ENCODE measurements at places on chromosomes 3 and 15.

DNA sequence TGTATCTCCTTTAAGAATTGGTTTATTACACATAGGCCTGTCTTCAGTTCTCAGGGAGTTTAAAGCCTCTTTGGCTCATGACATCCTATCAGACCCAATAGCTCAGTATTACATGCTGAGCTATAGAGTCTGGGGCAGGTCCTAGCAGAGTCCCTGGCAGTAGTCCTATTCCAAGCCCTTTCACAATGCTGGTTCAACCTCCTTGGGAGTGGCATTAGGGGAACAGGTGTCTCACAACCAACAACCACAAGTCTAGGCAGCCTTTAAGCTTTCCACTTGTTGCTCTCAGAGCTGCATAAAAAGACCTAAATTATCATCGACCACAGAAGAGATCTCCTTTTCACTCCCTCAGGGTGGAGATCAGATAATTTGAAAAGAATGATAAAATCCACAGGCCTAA is 22.8 kb upstream of the C2CD4B start:
- no peak for DNase-seq

DNA sequence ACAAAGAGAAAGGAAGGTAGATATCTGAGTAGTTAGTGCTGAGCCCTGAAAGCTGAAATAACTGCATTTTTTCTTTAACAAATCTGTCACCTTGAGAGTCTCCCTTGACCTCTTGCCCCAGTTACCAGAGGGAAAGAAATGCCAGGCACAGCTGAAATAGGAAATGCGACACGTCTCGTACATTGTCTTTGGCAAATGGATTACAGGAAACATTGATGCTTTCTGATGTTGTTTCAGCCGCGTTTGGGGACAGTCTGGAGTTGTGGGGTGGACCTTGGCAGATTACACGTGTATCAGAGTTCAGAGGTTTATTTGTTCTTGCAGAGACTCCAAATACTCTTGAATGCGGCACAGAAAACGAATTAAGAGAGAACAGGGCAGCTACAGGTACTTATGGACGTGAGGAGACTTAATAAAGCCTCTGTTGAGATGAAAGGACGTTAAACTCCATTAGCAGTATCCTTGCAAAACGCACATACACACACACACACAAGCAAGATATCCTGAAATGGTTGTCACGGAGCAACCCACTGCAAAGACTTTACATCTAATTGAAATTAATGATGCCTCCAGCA is 272.8 kb upstream of the RORA start:
- no peak for DNase-seq

- DNase-seq = no peak
Observed at GRCh38 chr3:122977746-122978466, 49.7 kb downstream of the SEMA5B start.

DNA sequence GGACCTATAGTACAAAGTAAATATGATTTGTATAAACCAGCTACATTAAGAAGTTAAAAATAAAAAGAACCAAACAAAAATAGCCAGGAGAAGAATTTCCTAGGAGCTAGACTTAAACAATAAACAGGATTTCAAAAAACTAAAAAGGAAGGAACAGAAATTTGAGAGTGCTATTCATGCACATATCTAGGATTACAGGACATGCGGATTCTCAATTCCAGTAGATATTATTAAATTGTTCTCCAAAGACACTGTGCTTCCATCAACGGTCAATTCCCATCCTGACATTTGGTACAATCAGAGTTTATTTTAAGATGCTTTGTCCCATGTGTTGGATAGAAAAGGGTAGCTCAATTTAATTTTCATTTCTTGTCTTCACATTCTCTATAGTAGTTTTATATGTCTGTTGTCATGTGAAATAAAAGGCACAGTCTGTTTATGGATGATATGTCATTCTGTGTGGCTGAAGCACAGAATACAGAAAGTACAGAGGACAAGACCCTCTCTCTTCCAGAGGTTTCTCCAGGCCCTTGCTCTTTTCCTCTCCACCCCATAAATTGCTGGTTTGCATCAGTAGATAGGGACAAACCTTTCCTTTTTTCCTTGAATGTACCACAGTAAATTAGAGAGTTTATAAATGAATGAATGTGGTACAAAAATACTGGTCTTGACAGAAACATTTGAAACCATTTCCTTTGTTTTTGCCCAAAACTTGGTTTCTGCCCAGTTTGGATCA is 3.5 kb downstream of the PLOD2 start:
- DNase-seq = no peak

- no peak for DNase-seq
Observed at GRCh38 chr15:79977431-79978054, 6.5 kb upstream of the BCL2A1 start.

DNA sequence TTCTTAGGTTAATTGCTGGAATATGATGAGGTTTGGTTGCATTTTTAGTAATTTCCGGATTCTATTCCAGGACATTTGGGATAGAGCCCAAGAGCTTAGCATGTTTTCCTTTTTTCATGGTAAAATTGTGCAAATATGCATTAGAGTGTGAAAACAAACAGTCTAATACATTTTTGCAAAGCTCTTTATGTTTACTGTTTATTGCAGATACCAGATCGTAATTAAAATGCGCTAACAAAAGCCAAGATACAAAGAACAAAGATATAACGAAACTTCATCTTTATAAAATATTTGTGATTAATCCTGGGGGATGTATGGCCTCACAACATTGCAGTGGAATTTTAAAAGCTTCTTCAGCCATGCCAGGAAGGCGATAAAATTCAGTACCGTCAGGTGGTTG is 94.5 kb upstream of the TBC1D5 start:
- no peak for DNase-seq

- DNase-seq = no peak
Observed at GRCh38 chr3:128353361-128353965, 113.2 kb downstream of the DNAJB8 start.
